ENCODE measurements at places on chromosomes 16 and 17.

DNA sequence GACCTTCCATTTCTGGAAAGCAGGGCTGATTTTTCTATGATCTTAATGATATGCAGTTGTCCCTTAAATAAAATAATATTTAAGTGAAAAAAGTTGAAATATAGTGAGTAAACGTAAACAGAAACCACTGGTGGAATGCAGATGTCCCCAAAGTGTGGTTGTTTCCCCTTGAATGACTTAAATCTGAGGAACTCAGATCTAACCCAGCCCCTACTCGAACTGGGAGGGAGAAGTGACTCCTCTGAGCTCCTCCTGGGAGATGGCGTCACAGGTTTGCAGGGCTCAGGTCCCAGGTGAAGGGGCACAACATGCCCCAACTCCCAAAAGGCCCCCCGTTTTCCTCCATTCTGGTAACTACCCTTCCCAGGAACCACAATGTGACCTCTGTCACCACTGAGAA is 142.8 kb downstream of the IRF8 start:
- no peak for DNase-seq
- H3K4me1 ChIP-seq: peaks cover 28% of the 10 kb centered on the region
- H3K27ac ChIP-seq: no peak overlapping the region
- H3K4me3 ChIP-seq: no peak overlapping the region
- no peaks in the 10 kb centered on the region for H3K36me3 ChIP-seq

DNA sequence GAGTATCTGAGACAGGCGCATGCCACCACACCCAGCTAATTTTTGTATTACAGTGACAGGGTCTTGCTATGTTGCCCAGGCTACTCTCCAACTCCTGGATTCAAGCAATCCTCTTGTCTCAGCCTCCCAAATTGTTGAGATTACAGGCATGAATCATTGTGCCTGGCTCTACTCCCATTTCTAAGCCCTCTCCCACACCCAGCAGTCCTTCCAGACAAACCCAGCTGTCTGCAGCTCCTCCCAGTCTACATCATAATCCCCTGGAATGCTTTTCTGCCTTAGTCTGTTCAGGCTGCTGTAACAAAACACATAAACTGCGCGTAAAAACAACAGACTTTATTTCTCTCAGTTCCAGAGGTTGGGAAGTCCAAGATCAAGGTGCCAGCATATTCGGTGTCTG is 144.5 kb downstream of the GRIN2A start:
- H3K27me3 ChIP-seq: peaks cover 3% of the 10 kb centered on the region
- H3K36me3 ChIP-seq: no peaks in the 10 kb centered on the region
- no peak overlapping the region for H3K4me3 ChIP-seq
- no peak for DNase-seq

- no peak overlapping the region for H3K4me3 ChIP-seq
- H3K4me1 ChIP-seq: peaks cover 36% of the 10 kb centered on the region
- peaks cover 12% of the 10 kb centered on the region for H3K36me3 ChIP-seq
These were observed 29.0 kb downstream of the GLG1 start for GRCh38 chr16:74577882-74578366.

DNA sequence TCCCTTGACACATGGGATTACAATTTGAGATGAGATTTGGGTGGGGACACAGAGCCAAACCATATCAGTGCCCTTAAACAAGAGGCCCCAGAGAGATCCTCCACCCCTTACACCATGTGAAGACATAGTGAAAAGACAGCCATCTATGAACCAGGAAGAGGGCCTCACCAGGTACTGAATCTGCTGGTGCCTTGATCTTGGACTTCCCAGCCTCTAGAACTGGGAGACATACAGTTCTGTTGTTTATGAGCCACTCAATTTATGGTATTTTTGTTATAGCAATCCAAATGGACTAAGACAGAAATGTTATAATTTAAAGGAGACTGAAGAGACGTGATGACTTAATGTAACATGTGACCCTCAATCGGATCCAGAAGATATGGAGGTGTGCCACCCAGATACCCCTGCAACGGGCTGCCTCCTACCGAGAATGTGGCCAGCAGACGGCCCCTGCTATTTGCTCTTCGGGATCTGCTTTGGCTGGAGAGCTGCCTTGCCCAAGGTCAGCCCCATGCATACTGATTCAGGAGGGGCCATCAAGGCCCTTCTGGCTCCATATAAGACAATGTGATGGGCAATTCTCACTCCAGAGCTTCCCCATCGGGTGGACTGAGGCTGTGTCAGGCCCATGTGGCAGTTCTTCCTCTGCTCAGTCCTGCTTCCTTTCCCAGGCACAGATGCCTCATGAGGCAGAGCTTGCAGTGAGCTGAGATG is 80.6 kb downstream of the NETO2 start:
- H3K4me1 ChIP-seq: no peaks in the 10 kb centered on the region
- H3K4me3 ChIP-seq: no peak overlapping the region
- peaks cover 3% of the 10 kb centered on the region for H3K27me3 ChIP-seq
- no peak overlapping the region for H3K27ac ChIP-seq
- no peaks in the 10 kb centered on the region for H3K36me3 ChIP-seq
- DNase-seq: no peak

GRCh38 chr17:54608634-54609155 is 292.0 kb upstream of the TOM1L1 start:
- no peak overlapping the region for H3K4me3 ChIP-seq
- no peaks in the 10 kb centered on the region for H3K4me1 ChIP-seq
- no peak overlapping the region for H3K27ac ChIP-seq
- no peak for DNase-seq
- no peaks in the 10 kb centered on the region for H3K36me3 ChIP-seq

DNA sequence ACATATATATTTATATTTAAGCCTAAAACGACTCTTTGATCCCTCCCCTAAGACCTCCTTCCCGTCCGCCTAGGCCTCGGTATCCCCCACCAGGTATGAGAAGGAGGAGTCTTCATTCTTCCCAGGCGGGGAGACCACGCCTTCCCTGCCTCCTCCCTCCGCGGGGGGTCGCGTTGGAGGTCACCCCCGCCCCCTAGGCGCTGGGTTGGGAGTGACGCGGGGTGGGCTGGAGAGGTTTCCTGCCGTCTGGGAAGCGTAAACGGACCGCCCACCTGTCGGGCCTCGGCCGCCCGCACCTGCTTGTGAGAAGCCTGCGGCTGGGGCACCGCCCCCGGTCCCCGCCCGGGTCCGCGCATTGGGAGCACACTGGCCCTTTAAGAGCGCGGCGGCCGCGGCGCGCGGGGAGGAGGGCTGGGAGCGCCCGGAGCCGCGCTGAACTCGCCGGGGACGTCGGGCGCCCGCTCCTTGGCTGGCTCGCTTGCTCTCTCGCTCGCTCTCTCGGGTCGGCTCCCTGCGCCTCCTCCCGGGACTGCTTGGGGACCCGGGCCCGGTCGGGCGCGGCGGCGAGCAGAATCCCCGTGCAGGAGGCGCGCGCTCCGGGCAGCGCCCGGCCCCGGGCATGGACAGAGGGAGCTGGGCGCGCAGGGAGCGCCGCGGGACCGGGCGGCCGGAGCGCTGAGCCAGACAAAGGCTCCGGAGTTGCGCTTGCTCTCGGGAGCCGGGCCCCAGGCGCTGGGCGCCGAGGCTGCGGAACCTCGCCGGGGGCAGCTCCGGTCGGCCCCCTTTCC is at the start of gene MMP15:
Gene MMP15, plus strand, starts transcription at position 404 of the 788 bp plus-strand sequence. CDS start 597 bp downstream, outside the sequence.
- H3K27me3 ChIP-seq: peaks cover 14% of the 10 kb centered on the region
- peaks cover 4% of the 10 kb centered on the region for H3K36me3 ChIP-seq
- H3K27ac ChIP-seq: peak within 1 kb of the TSS; percentile 72
- peak; percentile 66 for DNase-seq
- H3K4me3 ChIP-seq: peak within 1 kb of the TSS; percentile 81

GRCh38 chr16:55698946-55699345 is 43.2 kb downstream of the SLC6A2 start:
- no peak overlapping the region for H3K4me3 ChIP-seq
- H3K4me1 ChIP-seq: peaks cover 10% of the 10 kb centered on the region
- H3K27ac ChIP-seq: no peak overlapping the region
- no peaks in the 10 kb centered on the region for H3K36me3 ChIP-seq

- no peak overlapping the region for H3K27ac ChIP-seq
- DNase-seq: no peak
- H3K27me3 ChIP-seq: no peaks in the 10 kb centered on the region
- H3K4me1 ChIP-seq: no peaks in the 10 kb centered on the region
- H3K4me3 ChIP-seq: no peak overlapping the region
- H3K36me3 ChIP-seq: no peaks in the 10 kb centered on the region
These were observed 39.3 kb downstream of the TNFRSF13B start for GRCh38 chr17:16932611-16933010.

GRCh38 chr17:42422412-42422957 is 571 bp downstream of the CAVIN1 start:
- H3K4me3 ChIP-seq: peak overlapping the region; percentile 68
- peaks cover 47% of the 10 kb centered on the region for H3K27me3 ChIP-seq
- H3K4me1 ChIP-seq: peaks cover 14% of the 10 kb centered on the region
- H3K27ac ChIP-seq: no peak overlapping the region
- DNase-seq: peak; percentile 34

DNA sequence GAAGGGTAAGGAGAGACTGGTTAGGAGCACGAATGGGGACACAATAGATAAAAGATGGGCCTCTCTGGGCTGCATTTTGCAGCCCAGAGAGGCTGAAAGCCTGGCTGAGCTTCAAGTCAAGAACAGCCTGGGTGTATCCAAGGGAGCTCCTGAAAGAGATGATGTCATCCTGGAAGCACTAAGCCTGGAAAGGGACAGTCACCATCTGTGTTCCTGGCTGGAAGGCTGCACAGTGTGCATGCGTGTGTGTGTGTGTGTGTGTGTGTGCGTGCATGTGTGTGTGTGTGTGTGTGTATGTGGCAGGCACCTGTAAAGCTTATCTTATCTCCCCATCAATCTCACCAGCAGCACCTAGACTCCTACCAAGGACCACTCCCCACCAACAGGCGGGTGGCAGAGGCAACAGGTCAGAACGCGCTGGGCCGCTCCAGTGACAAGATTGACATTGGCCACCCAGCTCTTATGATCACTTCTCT is 44.1 kb downstream of the COG7 start:
- DNase-seq: no peak
- H3K4me1 ChIP-seq: no peaks in the 10 kb centered on the region
- peaks cover 11% of the 10 kb centered on the region for H3K36me3 ChIP-seq
- H3K27ac ChIP-seq: no peak overlapping the region
- no peaks in the 10 kb centered on the region for H3K27me3 ChIP-seq
- no peak overlapping the region for H3K4me3 ChIP-seq
